Lower lobe of right lung (tissue), 2 donors: ENCODE measurements at places on chromosomes 5 and 9. TPM values are rescaled to one million over a fixed set of nuclear protein-coding genes. Genes with fewer than 3 reads are reported as not detected.
A peak's percentile ranks its signal among the peaks of the same experiment; 100 is the strongest.

DNA sequence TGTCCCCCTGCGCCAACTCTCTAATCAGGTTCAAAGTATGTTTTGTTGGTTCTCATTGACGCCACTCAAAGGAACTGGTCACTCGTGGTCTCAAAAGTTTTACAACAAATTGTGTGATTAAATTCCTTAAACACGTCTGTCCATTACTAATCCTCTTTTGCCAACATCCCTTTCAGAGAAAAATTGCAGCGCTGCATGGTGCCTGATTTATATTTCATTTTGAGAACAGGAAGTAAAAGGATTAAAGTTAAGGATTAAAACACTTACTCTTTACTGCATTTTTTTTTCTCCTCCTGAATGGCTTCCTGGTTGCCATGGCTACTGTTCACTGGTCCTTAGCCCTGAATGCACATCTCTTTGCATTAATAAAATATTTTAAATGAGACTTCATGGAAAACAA, 383.5 kb downstream of the GLIS3 start:
- H3K27me3 ChIP-seq: no peaks in the 10 kb centered on the region
- no peaks in the 10 kb centered on the region for H3K36me3 ChIP-seq
- no peak overlapping the region for H3K4me3 ChIP-seq

DNA sequence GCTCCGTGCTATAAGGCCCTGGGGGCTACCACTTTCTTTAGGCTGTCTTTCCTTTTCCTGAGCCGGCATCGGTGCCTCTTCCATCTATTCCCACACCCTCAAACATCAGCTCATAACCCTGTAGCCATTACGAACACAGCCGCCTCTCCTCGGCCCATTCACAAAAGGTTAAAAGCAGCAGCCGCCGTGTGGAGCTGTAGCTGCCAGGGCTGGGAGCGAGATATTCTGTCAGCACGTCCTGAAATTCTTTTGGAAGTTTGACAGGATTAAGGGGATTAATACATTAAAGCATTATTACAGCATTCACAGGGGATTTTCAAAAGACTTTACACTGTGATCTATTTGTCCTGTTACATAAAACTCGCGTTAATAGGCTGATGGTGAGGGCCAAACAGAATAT, 428.2 kb downstream of the CDK5RAP2 start:
- H3K27ac ChIP-seq: no peak overlapping the region
- H3K36me3 ChIP-seq: no peaks in the 10 kb centered on the region
- no peaks in the 10 kb centered on the region for H3K4me1 ChIP-seq
- no peak overlapping the region for H3K4me3 ChIP-seq
- no peaks in the 10 kb centered on the region for H3K27me3 ChIP-seq

DNA sequence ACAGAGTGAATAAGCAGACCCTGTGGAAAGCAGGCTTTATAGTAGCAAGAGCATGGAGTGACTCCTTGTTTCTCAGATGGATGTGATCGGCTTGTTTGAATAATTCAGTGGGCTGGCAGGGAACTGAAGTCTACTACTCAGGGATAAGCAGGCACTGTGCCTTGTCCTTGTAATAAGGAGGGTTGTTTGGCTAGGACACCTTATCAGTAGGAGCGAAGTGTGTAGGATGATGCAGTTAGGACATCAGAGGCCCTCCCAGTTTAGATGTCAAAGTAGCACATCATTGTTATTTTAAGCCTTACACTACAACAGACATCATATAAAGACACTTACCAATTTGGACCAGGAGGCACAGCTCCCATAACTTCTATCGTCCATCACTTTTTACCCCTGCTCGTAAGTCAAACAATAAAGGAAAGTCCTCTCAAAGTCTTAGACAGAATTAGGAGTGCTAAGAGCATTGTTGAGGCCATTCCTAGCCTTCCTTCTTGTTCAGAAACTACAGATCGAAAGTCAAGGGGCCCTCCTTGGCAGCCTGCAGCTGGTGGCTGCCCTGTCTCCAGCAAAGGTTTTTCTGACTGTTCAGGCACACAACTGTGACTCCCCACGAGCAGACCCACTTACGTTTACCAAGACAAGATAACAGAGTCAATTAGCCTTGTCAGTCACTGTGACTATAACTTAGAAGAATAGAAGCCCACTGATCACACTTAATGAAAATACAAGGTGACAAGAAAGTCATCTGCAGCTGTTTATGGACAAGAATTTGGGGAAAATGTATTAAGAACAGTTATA, 218.6 kb downstream of the SNX18 start:
- H3K27ac ChIP-seq: no peak overlapping the region
- DNase-seq: no peak
- H3K4me3 ChIP-seq: no peak overlapping the region

DNA sequence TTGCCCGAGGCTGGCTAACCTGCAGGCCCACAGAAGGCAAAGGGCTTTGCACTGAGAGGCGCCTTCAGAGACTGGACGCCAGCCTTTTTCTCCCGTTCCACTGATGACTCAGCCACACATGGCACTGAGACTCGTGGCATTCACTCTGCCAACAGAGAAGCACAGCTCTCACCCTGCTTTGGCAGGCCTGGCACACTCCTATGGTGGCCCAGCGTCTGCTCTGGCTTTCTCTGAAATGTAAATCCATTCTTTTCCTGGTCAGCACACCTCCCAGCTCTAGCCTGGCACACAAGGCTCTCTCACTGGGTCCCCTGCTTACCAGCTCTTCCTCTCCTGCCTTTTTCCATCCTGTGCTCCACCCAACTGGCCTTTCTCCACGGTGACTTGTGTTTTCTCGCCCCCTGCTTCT, 5.9 kb upstream of the MELK start:
- H3K4me3 ChIP-seq: no peak overlapping the region
- DNase-seq: no peak
- H3K4me1 ChIP-seq: peaks cover under 1% of the 10 kb centered on the region
- H3K36me3 ChIP-seq: no peaks in the 10 kb centered on the region

DNA sequence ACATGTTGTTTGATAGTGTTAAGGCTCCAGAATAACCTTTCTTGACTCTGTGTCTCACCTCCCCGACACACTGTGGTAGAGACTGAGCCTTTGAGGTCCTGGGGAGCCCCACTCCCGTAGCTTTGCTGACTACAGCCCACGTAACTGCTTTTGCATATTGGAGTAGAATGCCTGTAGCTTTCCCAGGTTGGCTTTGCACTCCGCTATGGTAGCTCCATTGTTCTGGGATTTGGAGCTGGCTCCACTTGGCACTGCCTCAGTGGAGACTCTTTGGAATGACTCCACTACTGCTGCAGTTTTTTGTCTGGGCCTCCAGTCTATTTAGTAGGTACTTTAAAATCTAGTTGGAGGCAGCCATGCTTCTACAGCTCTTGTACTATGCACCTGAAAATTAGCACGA, 56.2 kb upstream of the ANXA1 start:
- H3K27ac ChIP-seq: no peak overlapping the region
- no peaks in the 10 kb centered on the region for H3K36me3 ChIP-seq
- no peak for DNase-seq
- H3K27me3 ChIP-seq: no peaks in the 10 kb centered on the region

DNA sequence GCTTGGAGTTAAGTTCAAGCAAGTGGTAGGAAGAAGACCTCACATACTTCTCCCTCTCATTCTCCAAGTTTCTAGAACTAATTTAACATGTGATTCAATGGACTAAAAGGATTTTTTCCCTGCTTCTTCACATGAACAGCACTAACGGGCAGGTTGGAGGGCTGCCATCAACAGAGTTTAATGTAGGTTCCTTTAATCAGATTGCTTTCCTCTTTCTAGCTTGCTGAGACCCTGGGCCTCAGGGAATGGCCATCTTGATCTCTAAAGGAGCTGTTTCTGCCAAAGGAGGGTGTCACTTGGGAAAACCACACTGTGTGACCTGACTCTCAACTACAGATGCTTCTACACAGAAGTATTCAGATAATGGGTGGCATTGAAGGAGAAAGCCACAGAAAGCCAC, 223.3 kb downstream of the PIK3R1 start:
- H3K36me3 ChIP-seq: no peaks in the 10 kb centered on the region
- no peak overlapping the region for H3K27ac ChIP-seq
- DNase-seq: no peak

DNA sequence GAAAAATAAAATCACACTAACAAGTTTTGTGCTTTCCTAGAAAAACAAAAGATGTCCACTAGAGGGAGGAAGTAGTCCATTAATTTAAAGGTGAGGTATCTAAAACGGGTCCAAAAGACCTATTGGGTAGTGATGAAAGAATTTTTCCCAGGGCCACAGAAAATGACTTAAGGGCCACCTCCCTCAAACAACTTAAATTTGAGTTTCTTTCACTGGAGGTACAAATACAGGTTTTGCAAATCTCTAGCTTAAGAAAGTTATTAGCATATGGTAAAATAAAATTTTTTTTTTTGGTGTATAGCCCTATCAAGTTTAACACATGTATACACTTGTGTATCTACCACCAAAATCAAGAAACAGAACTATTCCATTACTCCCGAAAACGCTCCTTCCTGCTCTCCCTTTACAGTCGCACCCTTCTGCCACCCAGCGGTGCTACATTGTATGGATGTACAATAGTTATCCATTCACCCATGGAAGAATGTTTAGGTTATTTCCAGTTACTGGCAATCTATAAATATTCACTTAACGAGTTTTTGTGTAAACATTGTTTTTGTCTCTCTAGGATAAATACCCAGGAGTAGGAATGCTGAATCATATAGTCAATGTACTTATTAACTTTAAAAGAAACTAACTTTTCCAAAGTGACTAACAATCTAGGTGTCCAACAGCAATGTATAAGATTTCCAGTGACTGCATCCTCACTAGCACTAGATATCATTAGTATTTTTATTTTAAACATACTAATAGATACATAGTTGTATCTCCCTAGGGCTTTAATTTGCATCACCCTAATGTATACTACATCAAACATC, 21.9 kb downstream of the DEPDC1B start:
- H3K36me3 ChIP-seq: no peaks in the 10 kb centered on the region
- H3K4me3 ChIP-seq: no peak overlapping the region
- H3K4me1 ChIP-seq: no peaks in the 10 kb centered on the region
- H3K27ac ChIP-seq: no peak overlapping the region

- peaks cover 5% of the 10 kb centered on the region for H3K36me3 ChIP-seq
- DNase-seq: no peak
- no peak overlapping the region for H3K4me3 ChIP-seq
- H3K27me3 ChIP-seq: no peaks in the 10 kb centered on the region
- H3K27ac ChIP-seq: peak overlapping the region; percentile 64
- peaks cover 40% of the 10 kb centered on the region for H3K4me1 ChIP-seq
Observed at GRCh38 chr9:92971121-92971520, 23.8 kb downstream of the FGD3 start.

DNA sequence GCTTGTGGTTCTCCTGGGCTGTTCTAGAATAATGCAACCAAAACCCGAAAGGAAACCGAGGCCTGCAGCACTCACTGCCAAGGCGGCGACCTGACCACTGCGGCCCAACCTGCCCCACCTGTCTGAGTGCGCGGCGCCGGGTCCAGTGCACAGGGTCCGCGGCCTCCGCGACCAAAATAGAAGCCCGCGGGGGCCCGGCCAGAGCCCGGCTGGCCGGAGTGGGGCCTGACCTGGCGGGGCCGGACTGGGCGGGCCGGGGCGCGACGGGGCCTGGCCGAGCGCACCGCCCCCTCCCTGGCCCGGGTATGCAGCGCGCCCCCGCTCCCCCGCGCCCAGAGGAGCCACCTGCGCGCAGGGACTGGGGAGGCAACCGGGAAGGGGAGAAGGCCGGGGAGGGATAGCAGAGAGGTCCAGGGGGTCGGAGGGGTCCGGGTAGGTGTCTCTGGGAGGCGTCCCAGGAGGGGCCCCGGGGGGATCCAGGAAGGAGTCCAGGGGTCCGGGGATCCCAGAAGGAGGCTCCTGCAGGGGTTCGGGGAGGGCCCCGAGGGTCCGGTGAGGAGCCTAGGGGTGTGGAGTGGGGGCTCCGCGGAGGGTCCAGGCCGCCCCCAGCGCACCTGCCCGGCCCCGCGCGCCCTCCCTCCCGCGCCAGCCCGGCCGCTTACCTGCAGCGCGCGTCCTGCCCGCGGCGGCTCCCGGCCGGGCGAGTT, 503 bp downstream of the SEMA4D start:
- no peaks in the 10 kb centered on the region for H3K27me3 ChIP-seq
- H3K27ac ChIP-seq: peak overlapping the region; percentile 73

DNA sequence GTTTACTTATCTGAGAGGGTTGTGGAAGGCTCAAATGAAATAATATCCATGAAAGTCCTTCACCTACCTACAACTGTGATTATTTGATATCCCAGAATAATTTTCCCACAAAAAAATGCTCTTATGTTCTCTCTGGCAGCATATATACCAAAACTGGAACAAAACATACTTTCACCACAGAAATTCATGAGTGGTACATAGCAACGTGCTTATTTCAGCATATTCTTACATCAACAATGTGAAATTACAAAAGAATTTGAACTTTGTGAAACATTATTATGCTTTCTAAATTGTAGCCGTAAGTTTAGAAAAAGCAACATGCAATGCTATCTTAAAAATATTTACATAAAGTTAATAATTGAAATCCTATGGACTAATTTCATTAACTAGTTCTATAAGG, 137.1 kb downstream of the GABRB2 start:
- H3K4me1 ChIP-seq: no peaks in the 10 kb centered on the region
- no peaks in the 10 kb centered on the region for H3K27me3 ChIP-seq
- no peaks in the 10 kb centered on the region for H3K36me3 ChIP-seq
- no peak overlapping the region for H3K4me3 ChIP-seq
- no peak overlapping the region for H3K27ac ChIP-seq
- no peak for DNase-seq

GRCh38 chr9:105194234-105194633, 50.2 kb upstream of the SLC44A1 start:
- H3K27ac ChIP-seq: no peak overlapping the region
- H3K4me3 ChIP-seq: no peak overlapping the region
- DNase-seq: no peak
- H3K36me3 ChIP-seq: no peaks in the 10 kb centered on the region

DNA sequence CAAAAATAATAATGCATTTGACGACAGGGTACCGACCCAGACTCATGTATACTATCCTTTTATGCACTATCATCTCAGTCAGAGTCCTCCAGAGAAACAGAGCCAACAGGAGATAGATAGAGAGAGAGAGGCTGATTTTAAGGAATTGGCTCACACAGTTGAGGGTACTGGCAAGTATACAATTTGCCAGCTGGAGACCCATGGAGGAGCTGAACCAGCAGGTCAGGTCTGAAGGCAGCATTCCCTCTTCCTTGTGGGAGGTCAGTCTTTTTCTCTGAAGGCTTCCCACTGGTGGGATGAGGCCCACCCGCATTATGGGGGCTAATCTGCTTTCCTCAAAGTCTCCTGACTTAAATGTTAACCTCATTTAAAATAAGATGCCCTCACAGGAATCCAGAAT, 17.3 kb upstream of the MED10 start:
- H3K27ac ChIP-seq: no peak overlapping the region
- H3K4me1 ChIP-seq: no peaks in the 10 kb centered on the region
- H3K27me3 ChIP-seq: peaks cover 10% of the 10 kb centered on the region
- no peaks in the 10 kb centered on the region for H3K36me3 ChIP-seq

DNA sequence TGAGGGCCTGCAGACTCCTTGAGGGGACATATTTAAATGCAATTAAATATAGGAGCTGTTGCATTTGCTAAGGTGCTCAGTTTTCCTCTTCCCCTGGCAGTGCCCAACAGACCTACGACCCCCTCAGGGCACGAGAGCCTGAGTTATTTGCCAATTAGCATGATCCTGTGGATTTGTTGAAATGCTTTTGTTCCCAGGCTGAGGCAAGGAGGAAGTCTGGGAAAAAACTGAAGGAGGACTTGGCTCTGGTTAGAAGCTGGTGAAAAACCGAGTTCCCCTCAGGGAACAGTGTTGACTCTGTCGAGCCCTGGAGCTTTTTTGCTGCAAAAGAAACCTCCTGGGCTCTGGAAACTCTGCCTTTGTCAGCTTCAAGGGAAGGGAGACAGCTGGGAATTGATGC, 103.6 kb upstream of the SHB start:
- H3K27ac ChIP-seq: no peak overlapping the region
- H3K27me3 ChIP-seq: no peaks in the 10 kb centered on the region
- no peaks in the 10 kb centered on the region for H3K36me3 ChIP-seq
- no peak overlapping the region for H3K4me3 ChIP-seq
- no peak for DNase-seq
- H3K4me1 ChIP-seq: no peaks in the 10 kb centered on the region

The PLCXD3 gene
- 2.8 TPM for total RNA-seq

The ARAP3 gene
- total RNA-seq: 35.2 TPM

The CCDC192 gene
- total RNA-seq: not detected

The FCN1 gene
- 84.4 TPM for total RNA-seq

The FBP2 gene
- total RNA-seq: not detected
